ENCODE measurements at places on chromosomes 7 and 10.

GRCh38 chr7:103795787-103796186, 193.7 kb downstream of the RELN start:
- DNase-seq, result no peak

DNA sequence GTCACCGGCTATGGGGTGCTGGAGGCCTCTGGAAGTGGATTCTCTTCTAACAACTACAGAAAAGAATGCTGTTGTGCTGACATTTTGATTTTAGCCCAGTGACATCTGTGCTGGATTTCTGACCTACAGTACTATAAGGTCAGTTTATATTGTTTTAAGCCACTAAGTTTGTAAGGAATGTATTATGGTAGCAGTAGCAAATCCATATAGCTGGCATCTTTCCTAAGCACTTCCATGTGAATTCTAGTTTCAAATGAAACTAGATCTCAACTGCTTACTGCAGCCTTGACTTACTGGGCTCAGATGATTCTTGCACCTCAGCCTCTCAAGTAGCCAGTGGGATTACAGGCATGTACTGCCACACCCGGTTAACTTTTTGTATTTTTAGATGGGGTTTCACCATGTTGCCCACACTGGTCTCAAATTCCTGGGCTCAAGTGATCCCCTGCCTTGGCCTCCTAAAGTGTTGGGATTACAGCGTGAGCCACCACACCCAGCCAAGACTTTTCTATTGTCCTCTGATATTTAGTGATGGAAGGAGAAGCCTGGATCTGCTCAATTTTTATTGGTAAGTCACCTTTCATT, 414.0 kb downstream of the PHTF2 start:
- DNase-seq, result no peak

GRCh38 chr7:327233-327931, 37.4 kb downstream of the FOXL3 start:
- DNase-seq, result no peak

- no peak for DNase-seq
These were observed 78.8 kb upstream of the PRSS1 start for GRCh38 chr7:142670511-142670910.

GRCh38 chr7:153935095-153935494, 117.1 kb upstream of the DPP6 start:
- DNase-seq, result no peak

- no peak for DNase-seq
These were observed 47.7 kb upstream of the TRIL start for GRCh38 chr7:29005829-29006228.

DNA sequence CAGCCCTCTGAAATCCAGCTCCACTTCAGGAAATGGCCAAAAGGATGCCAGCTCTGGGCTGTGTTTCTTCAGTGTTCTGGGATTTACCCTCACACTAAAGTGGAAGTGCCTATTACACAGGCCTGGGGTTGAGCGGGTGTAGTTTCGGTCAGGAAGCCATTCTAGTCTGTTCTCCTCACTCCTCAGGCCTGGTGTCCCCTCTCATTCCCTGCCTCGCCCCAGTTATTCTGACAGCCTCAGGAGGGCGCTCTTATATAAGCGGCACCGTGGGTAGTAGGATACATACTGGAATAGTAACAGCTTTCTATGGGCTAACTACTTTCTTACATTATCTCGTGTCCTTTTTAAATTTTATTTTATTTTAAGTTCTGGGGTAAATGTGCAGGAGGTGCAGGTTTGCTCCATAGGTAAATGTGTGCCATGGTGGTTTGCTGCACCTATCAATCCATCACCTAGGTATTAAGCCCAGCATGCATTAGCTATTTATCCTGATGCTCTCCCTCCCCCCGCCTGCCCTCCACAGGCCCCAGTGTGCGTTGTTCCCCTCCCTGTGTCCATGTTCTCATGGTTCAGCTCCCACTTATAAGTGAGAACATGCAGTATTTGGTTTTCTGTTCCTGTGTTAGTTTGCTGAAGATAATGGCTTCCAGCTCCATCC, 12.2 kb upstream of the LGI1 start:
- DNase-seq, result no peak

DNA sequence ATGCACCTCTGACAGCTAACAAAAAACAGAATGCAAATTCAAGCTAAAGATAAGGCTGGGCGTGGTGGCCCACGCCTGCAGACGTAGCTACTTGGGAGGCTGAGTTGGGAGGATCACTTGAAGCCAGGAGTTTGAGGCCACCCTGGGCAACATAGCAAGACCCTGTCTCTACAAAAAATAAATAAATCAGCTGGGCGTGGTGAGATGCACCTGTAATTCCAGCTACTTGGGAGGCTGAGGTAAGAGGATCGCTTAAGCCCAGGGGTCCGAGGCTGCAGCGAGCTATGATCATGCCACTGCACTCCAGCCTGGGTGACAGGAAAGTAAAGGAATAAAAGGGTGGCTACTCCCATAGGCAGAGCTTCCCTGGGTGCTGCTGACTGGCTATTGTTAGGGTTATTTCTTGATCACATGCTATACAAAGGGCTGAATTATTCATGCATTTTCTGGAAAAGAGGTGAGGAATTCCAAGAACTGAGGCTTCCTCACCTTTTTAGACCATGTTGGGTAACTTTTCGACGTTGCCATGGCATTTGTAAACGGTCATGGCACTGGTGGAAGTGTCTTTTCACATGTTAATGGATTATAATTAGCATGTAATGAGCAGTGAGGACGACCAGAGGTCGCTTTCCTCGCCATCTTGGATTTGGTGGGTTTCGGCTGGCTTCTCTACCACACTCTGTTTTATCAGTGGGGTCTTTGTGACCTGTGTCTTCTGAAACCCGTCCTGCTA, 6.9 kb upstream of the PSMG3 start:
- no peak for DNase-seq

GRCh38 chr7:66627881-66628360, 760 bp upstream of the KCTD7 start:
- DNase-seq, result no peak

- DNase-seq, result no peak
These were observed 297.5 kb upstream of the ZMIZ1 start for GRCh38 chr10:78771260-78771659.

DNA sequence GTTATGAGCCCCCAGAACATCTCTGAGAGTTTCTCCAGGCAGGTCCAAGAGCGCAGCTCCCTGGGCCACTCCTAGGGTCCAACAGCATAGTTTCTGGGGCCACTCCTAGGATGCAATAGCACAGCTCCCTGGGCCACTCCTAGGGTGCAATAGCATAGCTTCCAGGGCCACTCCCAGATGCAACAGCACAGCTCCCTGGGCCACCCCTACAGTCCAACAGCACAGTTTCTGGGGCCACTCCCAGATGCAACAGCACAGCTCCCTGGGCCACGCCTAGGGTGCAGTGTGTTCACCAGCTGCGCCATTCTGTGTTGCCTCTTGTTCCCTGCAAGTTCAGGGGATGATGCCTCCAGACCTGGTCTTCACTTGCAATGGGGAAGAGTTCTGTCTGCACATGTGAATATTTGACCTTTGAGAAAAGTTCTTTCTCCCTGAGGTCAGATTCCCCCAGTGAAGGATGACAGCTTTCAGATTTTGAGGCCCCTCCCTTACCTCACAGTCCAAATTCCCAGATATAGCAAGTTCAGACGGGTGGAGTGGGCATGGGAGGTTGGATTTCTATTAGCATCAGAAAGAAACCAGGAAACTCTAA, 43.0 kb upstream of the LEP start:
- DNase-seq, result no peak

- DNase-seq, result no peak
These were observed 117.5 kb upstream of the AGK start for GRCh38 chr7:141433698-141434097.

DNA sequence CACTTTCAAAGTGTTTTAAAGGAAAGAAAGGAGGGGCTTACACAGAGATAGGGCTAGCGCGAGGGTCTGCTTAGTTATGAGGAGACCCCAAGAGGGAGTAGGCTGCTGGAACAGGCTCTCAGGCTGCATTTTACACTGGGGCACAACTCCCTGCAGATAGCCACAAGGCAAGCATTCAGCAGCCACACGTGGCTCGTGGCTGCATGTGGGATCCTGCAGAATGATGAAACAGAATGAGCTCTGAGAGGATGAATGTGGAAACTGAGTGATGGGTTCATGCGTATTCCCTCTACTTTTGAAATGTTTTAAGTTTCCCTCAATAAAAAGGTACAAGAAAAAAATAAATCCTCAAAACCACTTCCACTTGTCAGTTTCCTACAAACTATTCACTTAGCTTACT, 37.0 kb downstream of the PIP4K2A start:
- no peak for DNase-seq

DNA sequence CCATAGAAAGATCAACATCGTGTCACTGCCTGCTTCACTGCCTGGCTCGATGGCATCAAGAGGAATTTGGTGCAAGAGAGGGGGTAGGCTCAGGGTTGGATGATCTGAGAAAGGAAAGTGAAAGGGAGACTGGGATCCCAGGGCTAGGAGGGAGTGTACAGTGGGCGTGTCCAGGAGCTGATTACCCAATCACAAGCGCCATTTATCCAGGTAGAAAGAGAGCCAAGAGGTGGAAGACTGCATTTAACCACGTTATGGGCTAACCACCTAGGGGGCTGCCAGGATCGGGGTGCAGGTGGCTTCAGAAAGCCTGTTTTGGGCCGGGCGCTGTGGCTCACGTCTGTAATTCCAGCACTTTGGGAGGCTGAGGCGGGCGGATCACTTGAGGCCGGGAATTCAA, 10.3 kb downstream of the PODXL start:
- DNase-seq, result no peak

DNA sequence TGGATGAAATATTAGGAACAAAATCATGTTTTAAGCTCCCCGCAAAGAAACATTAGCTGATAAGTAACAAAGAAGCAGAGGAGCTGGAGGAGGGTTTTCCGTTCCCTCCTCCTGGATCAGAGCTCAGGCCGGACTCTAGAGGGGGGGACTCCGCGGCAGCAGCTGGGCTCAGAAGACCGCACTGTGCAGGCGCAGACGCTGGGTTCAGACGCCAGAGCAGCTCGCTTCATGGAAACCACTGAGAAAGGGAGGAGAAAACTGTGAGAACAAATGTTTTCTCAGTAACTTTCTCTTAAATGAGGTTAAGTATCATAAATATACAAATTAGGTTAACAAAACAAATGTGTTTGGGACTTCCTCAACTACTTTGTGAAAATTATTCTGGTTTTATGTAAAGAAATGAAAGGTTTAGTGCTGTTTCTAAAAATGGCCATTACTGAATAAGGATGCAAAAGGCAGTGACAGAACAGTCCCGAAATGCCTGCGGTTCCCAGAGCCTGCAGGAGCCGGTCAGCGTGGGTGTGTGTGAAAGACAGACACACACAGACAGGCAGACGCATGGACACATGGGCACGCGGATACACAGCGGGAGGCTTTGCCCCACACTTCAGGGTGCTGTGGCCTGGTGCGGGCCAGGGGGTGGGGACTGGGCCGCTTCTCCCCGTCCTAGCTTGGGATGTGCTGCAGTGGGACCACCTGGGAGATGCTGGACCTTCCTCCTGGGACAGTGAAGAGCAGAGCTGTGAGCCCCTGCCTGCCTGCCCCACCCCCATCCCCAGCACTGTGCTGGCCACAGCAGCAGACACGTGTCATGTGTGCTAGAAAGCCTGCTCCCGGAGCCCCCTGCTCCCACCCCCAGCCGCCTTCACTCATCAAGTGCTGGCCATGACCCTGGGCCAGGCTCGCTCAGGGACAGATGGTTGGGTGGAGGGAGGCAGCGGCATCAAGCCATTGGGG, 20.3 kb upstream of the ADGRA1 start:
- no peak for DNase-seq

- no peak for DNase-seq
These were observed 58.0 kb downstream of the LCOR start for GRCh38 chr10:96890172-96890513.

GRCh38 chr10:34097682-34098081, 717.4 kb downstream of the PARD3 start:
- DNase-seq, result no peak

GRCh38 chr7:41457832-41458437, 245.0 kb downstream of the INHBA start:
- no peak for DNase-seq

DNA sequence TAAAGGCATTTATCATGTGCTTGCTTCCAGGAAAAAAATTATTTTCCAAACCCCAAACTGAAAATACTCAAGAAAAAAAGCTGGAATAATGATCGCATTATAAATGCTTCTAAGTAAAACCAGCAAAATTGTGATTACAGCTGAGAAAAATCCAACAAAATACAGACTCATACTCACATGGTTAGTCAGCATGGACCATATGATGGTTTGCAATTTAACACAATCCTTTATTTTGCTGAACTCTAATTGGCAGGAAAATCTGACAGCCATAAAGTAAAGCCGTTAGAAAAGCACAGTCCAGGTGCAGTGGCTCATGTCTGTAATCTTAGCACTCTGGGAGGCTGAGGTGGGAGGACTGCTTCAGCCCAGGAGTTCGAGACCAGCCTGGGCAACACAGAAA, 59.6 kb downstream of the BRI3 start:
- no peak for DNase-seq

DNA sequence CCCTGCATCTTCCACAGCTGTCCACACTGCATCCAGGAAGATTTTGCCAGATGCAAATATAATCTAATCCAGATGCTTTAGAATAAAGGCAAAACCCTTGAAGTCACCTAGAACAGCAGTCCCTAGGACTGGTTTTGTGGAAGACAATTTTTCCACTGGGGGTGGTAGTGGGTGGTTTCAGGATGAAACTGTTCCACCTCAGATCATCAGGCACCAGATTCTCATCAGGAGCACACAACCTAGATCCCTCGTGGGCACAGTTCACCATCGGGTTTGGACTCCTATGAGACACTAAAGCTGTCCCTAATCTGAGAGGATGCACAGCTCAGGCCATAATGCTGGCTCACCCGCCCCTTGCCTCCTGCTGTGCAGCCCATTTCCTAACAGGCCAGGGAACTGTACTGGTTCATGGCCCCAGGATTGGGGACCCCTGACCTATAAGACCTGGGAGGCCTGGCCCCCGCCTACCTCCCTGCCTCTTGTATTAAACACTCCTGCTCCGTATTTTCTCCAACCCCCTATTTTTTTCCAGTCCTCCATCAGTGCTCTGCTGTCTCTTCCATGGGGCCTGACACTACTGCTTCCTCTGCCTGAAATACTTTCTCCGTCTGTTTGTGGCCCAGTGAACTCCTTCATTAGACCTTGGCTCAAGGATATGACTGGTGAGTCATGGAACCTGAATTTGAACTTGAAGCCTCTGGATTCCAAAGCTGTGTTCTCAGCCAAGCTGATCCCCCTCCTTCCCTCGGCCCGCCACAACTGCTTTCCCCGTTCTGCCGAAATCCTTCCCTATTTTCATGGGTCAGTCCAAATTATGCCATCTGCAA, 79.9 kb upstream of the RHEB start:
- DNase-seq, result no peak

DNA sequence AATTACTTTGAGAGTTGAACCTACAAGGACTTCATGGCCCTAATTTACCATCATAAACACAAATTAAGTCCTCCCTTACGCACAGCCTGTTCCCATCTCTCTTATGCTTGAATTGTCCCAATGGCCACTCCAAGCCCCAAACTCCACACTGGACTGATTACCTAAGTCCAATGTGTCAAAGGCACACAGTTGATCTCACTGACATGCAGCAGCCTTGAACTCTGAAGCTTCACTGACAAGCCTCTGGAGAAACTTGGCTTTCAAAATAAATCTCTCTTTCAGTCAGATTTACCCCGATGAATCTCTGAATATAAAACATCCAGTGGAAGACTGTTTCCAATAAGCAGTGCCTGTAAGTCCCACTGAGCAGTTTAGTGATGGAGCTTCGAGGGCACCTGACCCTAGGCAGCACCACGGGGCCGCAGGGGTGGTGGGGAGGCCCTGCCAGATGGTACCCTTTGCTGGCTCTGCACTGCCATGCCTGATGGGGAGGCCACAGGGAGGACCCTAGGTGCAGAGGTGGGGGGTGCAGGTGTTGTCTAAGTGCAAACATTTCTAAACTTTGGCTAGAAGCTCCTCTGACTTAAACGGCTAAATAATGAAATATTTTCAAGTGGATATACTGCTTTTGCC, 3.3 kb upstream of the MAT1A start:
- no peak for DNase-seq
